ENCODE measurements at places on chromosomes 4 and X.

- peak; percentile 21 for DNase-seq
These were observed 355.2 kb upstream of the GALNT7 start for GRCh38 chr4:172813359-172813923.

- DNase-seq = no peak
These were observed 36.0 kb upstream of the GABRA2 start for GRCh38 chr4:46425775-46426400.

DNA sequence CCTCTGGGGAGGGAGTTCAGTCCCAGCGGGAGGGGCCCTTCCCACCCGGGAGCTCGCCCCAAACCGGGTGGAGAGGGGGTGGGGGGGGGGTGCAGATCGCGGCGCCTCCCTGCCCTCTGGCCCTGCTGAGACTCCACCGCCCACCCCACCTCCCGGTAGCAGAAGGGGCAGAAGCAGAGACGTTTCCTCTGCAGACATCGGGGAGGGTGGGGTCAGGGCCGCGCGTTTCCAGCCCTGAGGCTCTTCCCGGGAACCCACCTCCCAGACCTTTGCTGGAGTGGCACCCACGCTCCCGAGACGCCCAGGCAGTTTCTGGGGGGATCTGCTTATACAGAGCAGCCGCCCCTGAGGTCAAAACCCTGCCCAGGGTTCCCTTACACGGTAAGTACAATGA lies 30.2 kb downstream of the CPLX1 start:
- DNase-seq = no peak

GRCh38 chr4:75924309-75924827 lies 16.4 kb downstream of the NAAA start:
- no peak for DNase-seq

- DNase-seq = no peak
These were observed 976.5 kb downstream of the RPA4 start for GRCh38 chrX:97860226-97860625.

GRCh38 chr4:43331226-43332051 lies 438.9 kb downstream of the GRXCR1 start:
- no peak for DNase-seq

DNA sequence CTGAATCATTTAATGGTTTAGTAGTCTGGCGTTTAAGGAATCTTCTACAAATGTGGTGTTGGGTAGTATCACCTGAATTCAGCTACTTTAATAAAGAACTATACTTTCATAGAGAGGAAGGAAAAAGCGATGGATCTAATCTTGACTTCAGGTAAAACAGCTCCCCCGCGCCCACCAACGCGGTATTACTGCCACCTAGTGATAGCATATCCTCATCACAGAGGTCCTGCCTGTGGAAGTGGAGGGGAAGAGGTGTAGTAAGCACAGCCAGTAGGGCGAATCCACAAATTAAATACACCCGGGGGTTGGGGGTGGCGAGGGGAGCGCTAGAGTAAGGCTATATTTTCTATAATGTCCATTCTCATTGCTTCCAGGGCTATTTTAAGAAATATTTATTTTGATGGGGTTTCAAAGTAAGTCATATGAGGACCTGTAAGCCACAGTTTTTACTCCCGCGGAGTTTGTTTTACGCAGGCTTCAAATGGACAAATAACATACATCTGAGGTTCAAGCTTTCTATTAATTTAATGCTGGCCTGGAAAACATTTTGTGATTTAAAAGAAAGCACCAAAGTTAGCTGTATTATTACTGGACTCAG lies 8.3 kb upstream of the DAPP1 start:
- DNase-seq = peak; percentile 77

DNA sequence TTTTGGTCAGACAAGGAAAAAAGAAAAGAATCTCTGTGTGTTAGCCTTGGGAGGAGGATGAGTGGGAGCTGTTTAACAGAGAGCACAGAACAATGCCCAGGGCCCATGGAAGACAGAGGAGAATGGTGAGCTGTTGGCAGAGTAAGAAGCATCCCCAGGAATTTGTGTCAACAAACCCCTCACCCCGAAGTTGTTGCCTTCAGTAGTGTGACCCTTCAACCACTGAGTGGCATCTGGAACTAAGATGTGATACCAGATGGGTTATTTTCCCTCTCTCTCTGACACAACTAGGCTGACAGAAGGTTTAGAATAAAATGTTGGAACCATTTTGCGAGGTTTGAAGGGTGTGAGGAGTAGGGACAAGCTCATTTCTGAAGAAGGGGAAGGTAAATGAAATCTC lies 25.1 kb downstream of the IGSF1 start:
- DNase-seq = no peak

DNA sequence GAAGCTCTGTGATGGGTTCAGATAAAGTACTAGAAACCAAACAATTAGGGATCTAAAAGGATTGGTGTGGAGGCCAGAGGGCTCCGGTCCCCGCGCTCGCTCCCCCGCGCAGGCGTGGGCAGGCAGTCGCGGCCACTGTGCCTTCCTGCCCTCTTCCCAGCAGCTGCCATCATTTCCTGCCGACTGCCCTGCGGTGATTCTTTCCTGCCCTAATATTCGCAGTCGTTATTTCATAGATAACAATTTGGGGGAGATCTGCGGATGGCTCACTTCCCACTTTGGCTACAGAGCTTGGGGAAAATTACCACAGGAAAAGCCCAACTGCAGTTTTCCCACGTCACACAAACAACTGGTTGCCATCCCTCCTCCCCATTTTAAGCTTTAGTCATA lies 2.2 kb downstream of the GRIA2 start:
- peak; percentile 33 for DNase-seq

DNA sequence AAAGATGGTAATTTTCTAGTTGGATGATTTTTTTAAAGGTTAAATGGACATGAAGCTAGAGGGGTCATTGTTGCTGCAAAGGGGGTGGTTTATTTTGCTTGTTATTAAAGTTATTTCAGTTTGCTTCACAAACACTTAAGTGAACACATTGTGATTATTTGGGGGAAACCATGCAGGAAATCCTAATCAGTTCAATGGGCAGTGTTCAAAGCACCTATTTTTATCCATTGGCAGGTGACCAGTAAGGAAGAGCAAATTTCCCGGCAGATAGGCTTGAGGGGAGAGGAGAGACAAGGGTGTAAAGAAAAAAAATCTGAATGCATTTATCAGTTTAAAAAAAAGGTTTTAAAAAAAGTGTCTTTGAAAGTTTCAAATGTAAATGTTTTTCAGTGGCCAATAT lies 17.6 kb downstream of the GPR174 start:
- no peak for DNase-seq

- no peak for DNase-seq
These were observed 526.3 kb upstream of the TECRL start for GRCh38 chr4:64935469-64936001.

DNA sequence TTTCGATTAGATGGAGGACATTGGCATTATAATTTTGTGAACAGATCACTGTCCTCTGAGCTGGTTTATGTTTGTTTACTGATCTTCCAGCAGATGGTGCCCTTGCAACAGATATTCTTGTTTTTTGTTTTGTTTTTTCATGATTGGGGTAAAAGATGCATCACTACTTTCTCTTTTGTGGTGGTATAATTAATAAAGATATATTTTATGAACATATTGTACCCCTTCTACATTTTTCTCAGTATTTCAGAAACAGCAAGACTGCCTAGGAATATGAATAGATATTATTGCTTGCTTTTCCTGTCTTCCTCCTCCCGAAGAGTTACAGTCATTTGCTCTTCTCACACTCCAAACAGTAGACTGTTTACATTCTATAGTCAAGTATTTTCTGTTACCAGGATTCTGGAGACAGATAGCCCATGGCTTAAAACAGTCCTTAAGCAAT lies 905.2 kb downstream of the TRAM1L1 start:
- no peak for DNase-seq

DNA sequence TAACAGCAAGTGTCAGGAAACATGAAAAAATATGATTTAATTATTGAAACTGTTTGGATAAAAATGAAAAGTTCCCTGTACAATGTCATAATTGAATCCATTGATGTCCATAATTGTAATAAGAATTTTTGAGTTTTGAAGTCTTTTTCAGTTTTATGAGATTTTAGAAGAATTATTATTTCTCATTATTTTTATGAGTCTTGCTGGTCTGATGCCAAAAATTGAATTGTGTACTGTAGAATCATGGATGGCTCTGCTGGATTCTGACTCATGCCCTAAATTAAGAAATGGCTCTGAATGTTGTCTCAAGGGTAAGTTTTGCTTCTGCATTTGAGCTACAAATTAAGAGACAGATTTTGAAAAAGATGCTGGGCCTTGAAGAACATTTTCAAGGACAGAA lies 132.8 kb upstream of the MAP9 start:
- DNase-seq = peak; percentile 52

GRCh38 chr4:146522869-146523205 lies 1.1 kb upstream of the SLC10A7 start:
- no peak for DNase-seq

DNA sequence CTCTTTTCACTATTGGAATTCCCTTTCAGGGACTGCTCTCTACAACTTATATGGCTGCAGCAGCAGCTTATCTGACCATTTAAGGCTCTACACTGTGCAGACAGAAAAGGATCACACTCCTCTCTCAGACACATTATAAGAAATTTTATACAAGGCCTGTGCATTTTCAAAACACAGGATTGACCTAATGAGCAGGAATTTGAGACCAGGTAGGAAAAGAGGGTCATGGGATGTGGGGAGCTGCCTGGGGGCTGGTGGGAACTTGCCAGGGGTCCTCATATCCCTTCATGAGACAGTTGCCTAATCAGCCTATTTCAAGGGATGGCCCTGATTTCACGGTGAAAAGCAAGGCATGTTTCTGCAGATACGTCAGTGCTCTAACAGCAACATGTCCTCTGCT lies 77.1 kb downstream of the SORBS2 start:
- no peak for DNase-seq

DNA sequence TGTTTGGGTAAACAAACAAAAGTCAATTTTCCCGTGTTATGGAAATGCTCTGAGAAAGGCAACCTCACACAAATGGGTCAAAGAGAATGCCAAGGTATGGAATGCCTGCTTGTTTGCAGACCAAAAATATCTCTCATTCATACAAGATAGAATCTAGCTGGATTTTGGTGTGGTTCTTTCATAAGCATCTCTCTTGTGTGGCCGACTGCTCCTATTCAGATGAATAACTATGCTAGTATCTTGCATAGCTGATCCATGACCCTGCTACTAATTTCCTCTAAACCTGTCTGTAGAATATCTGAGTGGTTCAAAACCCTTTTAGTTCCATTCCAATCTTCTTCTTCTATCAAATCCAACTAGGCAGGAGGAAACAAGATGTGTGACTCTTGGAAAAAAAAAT lies 28.2 kb upstream of the SORBS2 start:
- no peak for DNase-seq

GRCh38 chr4:1771555-1772305 lies 21.4 kb upstream of the FGFR3 start:
- no peak for DNase-seq

GRCh38 chr4:7275067-7275466 lies 82.7 kb downstream of the SORCS2 start:
- no peak for DNase-seq

DNA sequence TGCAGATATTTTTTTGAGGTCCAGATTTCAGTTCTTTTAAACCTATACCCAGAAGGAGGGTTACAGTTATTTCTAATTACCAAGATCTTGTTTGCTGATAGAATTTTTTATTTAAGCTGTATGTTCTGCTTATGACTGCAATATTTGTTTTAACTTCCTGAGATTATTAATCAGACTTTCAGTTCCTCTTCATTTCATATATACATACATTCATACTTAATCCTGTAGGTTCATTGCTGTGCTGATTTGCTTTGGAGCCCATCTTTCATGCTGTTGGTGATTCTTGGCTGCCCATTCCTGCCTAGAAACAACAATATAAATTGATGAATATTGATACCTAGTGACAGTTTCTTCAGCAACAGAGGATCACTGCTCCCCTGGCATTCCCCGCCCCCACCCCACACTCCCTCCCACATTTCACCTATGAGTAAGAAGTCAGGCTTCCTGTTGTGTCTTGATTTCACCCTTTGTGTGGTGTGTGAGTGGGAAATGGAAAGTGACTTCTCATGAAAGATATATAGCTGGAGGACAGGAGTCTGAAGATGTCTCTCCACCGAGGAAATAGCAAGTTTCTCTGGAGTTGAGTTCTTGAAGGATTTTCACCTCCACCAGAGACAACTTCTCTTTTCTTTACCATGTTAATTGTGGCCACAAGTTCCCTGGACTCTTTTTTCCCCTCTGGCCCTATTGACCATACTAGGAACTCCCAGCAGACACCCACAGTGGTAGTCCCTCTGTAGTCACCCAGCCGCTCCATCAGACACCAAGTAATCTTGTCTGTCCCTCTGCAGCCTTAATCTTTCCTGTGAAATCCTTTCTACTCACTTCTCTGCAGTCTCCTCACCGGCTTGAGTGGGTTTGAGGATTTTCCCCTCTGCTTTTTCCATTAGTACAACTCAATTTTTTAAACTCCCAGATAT lies 118.4 kb downstream of the ASB9 start:
- DNase-seq = peak; percentile 68

DNA sequence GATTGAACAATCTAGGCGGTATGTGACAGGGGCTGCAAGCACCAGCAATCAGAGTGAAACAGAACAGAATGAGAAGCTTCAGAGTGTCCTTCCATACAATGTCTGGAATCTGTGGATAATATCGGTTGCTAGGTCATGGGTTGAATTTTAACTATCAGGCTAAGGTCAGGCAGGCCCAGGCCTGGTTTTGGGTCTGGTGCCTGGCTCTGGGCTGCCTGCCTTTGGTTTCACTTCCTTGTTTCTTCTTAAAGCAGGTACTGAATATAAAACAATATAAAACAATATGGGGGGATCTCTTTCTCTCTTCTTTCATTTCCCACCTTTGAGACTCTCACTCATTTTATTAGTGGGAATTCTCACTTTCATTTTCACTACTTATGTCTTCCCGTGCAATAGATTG lies 962.0 kb downstream of the CCSER1 start:
- DNase-seq = no peak

GRCh38 chr4:145773581-145774234 lies 93.8 kb downstream of the C4orf51 start:
- DNase-seq = no peak

DNA sequence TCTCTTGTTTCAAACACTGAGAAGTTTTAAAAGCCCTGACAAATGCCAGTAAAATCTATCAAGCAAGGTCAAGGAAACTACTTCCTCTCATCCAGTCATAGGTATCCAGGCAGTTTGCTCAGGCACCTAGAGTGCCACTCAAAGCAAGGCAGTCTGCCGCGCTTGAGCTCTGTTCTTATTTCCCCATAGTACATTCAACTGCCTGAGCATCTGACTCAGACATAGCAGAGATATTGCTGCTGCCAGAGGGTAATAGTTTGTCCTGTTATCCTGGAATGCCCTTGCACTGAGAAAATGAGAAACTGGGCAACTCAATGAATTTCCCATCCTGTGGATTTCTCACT lies 16.1 kb upstream of the ATP8A1 start:
- no peak for DNase-seq

DNA sequence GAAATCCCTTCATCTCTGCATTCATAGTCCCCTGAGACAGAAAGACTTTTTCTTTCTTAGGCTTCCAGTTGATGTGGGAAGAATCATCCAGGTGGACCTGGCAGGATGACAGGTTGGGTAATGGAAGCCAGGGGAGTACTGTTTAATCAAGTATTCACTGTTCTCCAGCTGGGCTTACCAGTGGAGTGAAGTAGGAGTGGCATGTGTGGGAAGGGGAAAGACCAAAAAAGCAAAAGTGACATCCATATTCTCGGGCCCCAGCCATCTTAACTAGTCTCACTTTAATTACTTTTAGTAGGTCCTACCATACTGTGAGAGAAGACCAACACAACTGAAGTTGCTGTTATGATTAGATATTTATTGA lies 18.5 kb downstream of the VSIG4 start:
- DNase-seq = no peak

- peak; percentile 45 for DNase-seq
These were observed 65.1 kb upstream of the CCDC160 start for GRCh38 chrX:134171661-134172587.

GRCh38 chr4:126405369-126405982 lies 1090.7 kb downstream of the FAT4 start:
- peak; percentile 2 for DNase-seq

Data from suppressor macrophage treated with lipopolysaccharide for 1 hour (primary cell).